ENCODE measurements at places on chromosomes 3 and 15.
A peak's percentile ranks its signal among the peaks of the same experiment; 100 is the strongest.

DNA sequence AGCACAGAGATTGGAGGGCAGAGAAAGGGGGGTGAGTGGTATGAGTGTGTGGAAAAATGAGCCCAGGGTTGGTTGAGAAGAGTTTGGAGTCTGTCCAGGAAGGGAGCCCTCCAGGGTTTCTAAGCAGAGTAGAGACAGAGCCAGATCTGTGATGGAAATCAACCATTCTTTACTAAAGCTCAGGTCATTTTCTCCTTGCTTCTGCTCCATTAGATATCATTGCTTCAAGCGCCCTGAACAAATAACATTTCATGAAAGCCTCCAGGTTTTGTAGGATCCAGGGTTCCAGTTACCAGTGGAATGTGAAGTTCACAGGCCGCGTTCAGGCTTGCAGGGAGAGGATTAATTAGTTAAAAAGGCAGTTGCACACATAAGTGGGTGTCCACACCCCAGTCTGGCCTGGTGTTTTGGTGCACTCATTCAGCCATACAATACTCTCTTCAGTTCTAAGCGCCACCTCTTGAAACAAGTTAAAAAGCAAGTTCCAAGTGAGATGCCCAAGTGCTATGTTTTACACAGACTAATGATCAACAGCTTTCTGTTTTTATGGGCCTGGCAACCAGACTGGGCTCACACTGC is 16.4 kb upstream of the BOC start:
- DNase-seq: no peak

- no peak for DNase-seq
Observed at GRCh38 chr15:87547470-87548181, 708.9 kb downstream of the NTRK3 start.

GRCh38 chr3:141380987-141381386 is 12.7 kb downstream of the ZBTB38 start:
- DNase-seq: no peak

DNA sequence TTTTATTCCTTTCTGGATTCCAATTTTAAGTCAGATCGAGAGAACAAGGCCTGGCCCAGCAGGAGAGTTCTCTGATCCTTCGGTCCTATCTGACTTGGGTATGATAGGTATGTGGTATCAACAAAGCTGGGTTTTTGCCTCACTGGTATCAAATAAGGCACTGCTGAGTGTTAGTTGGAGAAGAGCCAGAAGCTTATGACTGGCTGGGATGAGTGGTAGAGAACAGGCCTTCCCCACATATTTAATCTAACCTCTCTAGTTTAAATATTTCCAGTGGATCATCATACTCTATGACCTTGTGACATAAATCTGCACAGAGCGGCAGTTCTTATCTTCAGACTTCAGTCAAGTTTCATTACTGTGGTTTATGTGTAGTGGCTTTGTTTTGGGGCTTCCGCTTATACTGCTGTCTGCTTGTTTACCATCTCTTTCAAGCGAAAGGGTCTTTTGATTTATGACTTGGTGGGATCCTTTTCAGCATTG is 164.5 kb downstream of the PTPRG start:
- peak; percentile 42 for DNase-seq

DNA sequence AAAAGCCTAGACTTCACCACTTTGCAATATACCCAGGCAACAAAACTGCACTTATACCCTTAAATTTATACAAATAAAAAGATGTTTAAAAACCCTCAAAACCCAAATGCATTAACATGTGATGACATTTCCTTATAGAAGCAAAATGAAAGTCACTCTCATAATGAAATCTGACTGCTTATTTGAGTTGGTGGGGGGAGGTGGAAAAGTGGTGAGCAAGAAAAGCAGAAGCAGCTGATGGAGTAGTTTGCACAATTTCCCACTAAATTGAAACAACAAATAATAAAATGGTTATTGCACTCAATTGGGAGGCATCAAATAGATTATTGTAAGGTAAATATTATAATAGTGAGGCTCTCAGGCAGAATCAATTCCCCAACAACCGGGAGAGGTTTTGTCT is 54.0 kb upstream of the GADL1 start:
- no peak for DNase-seq

GRCh38 chr15:50228866-50229265 is 36.7 kb downstream of the HDC start:
- no peak for DNase-seq

GRCh38 chr3:14508966-14509795 is 31.0 kb downstream of the GRIP2 start:
- DNase-seq: no peak

GRCh38 chr3:53342353-53342752 is 5.0 kb downstream of the DCP1A start:
- no peak for DNase-seq

- no peak for DNase-seq
Observed at GRCh38 chr3:31448035-31448881, 84.5 kb upstream of the STT3B start.

DNA sequence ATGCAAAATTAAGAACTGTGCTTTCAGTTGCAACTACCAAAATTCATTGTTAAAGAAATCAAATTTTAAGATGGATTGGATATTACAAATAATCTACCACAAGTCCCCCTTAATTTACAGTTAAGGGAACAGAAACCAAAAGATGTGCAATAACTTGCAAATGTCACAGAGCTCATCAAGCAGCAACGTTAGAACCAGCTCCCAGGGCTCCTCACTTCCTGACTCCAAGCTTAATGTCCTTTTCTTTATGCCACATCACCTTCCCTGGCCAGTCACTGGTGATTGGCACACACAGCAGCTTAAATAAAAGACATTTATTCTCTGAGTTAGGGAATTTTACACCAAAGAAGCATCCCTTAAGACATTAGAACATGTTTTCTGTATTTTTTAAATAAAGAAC is 159.7 kb downstream of the RSL24D1 start:
- no peak for DNase-seq

GRCh38 chr3:193779933-193780332 is 186.9 kb downstream of the OPA1 start:
- DNase-seq: no peak

GRCh38 chr15:42457445-42458442 is 33.2 kb downstream of the ZNF106 start:
- peak; percentile 60 for DNase-seq

DNA sequence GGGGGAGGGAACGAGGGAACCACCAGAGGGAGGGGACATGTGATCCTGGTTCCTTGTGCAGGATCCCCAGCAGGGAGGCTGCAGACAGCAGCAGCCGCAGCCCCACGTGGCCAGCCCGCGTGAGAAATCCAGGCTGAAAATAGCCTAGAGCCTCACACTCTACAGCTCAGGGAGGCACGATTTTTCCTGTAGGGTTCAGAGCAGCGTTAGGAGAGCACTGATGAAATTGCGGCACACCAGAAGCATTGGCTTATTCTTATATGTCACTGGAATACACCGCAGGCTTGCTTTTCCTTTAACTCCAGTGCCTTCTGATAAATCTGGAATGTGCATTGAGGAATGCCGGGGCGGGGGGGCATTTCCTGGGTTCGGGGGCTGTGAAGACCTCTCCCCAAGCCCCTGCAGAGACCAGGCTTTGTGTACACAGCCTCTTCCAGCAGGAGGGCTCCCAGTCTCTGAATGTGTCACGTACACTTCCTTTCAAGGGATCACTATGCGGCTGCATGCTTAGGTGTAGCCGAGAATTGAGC is 193.0 kb downstream of the ATP10A start:
- no peak for DNase-seq

- DNase-seq: no peak
Observed at GRCh38 chr3:40969756-40970466, 229.4 kb upstream of the CTNNB1 start.

GRCh38 chr3:13085846-13086179 is 12.6 kb upstream of the IQSEC1 start:
- DNase-seq: no peak

DNA sequence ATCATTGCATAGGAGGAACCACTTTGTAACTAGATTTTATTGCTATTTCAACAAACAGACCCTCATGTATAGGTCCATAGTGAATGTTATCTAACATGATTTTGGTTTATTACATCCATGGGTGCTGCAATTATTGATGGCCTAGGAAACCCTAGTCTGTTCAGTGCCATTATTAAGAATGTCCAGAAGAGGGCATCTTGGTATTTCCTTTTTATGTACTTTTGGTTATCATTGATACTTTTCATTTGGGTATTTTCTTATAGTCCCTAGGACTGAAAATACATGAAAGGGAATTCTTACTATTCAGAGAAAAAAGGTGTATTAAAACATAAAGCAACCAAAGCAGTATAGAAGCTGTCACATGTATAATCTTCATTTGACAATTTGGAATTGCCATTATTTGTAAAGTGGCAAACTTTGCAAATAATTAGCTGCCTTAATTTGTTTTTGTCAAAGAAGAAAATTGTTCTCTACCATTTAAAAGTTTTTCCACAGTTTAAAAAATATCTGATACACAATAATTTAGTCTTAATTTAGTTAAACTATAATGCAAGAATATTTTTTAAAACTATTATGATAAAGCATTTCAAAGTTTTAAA is 48.7 kb downstream of the CNOT10 start:
- peak; percentile 13 for DNase-seq

- no peak for DNase-seq
Observed at GRCh38 chr3:14142567-14143270, 17.9 kb downstream of the TMEM43 start.

- DNase-seq: no peak
Observed at GRCh38 chr3:123587401-123587800, 2.5 kb upstream of the HACD2 start.

DNA sequence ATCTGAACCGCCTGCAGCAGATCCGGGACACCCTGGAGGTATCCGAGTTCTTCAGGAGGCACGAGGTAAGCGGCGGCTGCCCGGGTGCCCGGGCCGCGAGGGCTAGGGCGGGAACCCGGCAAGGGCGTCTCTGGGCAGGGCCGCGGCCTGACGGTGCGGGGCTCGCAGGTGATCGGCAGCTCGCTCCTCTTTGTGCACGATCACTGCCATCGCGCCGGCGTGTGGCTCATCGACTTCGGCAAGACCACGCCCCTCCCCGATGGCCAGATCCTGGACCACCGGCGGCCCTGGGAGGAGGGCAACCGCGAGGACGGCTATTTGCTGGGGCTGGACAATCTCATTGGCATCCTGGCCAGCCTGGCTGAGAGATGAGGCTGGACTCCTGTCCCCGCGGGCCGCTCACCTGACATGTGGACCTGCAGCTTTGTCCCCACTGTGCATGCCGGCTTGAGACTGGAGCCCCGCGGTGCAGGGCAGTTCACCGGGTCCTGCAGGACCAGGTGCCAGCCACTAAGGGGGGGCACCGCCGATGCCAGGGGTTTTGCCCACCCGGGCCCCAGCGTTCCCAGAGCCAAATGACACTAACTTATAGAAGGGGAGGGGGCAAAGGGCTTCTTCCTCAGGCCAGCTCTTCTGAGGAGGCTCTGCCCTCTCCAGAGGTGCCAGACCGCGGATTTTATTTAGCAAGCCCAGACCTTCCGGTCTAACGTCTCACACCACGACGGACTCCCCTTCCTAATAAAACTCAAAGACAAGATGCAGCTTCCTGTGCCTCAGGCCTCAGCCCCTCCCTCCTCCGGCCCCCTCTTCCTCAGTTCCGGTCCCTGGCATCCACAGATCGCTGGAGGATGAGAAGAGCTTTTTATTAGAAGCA is 9.4 kb downstream of the ITPKA start:
- no peak for DNase-seq

DNA sequence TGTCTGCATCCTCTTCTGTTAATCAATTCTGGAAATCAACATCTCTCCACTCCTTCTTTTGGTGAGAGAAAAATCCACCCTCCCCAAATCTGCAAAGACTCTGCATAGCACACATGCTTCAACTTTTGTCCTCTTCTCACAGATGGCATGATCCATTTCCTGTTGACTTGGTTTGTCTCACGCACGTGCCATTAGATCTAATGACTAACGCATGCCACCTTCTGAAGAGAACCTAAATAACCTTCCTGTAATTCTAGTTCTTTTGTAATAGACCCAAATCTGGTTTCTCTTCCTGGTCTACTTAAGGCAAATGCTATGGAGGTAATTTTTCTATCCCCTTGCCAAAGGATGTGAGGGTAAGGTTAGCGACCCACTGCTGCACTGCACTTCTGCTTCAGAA is 51.0 kb upstream of the ATOSA start:
- DNase-seq: peak; percentile 43

DNA sequence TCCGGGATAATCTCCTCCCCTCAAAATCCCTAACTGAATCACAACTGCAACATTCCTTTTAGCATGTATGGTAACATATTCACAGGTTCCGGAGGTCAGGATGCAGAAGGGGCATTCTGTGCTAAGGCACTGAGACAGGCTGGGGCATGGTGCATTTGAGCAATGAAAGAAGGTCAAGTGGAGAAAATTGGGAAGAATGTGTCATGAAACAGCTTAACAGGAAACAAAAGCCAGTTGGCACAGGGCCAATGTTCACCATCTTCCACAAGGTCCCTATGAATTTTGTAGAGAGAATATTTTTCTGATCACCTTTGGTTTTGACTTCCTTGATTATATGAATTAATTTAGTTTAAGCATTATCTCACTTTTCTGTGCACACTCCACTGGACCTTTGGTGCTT is 587.7 kb upstream of the NR2F2 start:
- DNase-seq: peak; percentile 40

- DNase-seq: no peak
Observed at GRCh38 chr3:150203273-150203672, 204.8 kb upstream of the TSC22D2 start.

- DNase-seq: no peak
Observed at GRCh38 chr3:4506559-4507023, 13.4 kb downstream of the ITPR1 start.

DNA sequence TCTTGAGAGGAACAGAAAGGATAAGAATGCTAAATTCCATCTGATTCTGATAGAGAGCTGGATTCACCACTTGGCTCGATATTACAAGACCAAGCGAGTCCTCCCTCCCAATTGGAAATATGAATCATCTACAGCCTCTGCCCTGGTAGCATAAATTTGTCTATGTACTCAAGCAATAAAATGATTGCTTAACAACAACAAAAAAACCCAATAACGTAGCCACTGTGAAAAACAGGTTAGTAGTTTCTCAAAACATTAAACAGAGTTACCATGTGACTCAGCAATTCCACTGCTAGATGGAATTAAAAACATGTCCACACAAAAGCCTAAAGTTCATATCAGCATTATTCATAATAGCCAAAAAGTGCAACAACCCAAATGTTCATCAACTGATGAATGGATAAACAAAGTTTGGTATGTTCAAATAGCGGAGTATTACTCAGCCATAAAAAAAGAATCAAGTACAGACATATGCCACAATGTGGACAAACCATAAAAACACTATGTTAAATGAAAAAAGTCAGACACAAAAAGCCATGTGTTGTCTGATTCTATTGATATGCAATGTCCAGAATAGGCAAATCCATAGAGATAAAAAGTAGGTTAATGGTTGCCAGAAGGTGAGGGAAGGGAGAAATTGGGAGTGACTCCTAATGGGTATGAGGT is 16.8 kb downstream of the BCL2L10 start:
- peak; percentile 99 for DNase-seq

DNA sequence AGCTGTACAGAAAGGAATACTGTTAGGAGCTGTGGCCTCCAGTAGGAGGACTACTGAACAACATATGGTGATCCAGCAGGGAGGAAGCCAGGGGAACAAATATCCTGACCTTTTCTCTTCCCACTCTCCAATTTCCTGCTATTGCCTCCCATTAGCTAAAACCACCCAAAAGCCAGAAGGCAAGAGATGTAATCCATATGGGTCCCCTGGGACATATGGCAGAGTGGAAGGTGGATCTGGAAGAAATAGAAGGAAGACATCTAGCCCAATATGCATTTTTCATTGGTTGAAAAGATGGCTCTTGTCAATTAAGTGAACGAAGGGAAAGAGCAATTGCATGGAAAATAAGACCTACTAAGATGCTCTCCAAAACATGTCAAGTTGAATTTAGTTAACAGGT is 167.2 kb downstream of the CNTN3 start:
- no peak for DNase-seq

All from foreskin keratinocyte (primary cell).